T-helper 1 cell (primary cell): ENCODE measurements at places on chromosomes 5 and 9.

GRCh38 chr9:108468364-108468763 is 387.4 kb downstream of the ACTL7B start:
- DNase-seq, result no peak

DNA sequence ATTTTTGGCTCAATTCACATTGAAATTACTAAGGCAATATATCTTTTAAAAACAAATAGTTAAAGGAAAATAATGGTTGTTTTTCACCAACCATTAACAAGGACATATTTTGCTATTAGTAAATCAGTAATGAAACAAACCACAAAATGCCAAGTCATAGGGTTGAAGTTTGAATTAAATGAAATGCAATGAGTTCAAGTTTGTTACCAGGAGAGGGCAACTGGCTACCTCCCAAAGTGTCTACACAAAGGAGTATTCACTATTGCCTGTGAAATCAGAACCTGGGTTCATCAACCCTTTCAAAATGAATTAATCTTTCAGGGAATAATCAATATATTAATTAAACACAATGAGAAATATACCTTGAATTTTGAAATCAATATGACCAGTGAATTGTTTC is 138.4 kb upstream of the DMRTA1 start:
- DNase-seq, result no peak

DNA sequence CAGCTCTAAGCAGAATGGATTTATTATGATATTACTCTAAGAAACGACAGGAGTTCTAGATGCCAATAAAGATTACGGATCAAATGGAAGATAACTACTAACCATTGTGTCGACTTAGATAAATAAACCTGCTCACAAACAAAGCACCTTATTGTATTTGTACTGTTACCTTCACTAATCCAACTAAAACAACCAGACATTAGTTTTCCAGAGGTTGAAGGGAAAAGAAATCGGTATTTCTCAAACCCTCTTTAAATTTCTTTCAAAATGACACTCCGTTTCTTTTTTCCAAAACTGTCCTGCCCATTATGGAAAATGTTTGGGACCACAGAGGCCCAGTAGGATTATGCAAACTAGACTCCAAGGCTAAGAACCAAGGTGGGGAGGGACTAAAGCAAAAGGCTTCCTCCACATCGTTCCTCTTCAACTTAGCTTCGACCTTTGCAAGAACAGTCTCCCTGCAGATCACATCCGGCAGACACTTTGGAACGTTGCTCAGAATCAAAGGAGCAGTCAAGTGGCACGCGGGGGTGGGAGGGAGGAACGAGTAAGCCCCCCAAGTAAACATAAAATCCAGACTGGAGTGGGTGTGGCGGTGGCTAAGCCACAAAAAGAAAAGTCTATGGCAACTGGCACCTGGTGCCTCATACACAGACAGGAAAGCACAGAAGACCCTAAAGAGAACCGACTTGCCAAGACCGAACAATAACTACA is 2.7 kb downstream of the MLLT3 start:
- DNase-seq, result no peak

GRCh38 chr9:133677126-133678010 is 41.2 kb downstream of the DBH start:
- DNase-seq, result no peak

DNA sequence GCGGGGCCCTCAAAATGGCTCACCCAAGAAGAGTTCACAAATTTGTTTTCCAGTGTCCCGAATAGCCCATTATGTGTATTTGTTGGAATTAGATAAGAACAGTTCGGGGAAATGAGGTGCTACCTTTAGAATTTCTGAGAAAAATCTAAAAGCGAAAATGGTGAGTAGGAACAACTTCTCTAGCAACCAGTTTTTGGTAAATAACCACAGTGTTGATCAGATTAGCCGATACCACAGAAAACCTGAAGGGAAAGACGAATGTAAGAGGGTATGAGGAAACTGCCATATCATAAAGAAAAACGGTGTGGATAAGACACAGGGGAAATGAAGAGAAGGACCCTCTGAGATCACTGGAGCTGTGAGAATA is 31.0 kb downstream of the ADAM19 start:
- no peak for DNase-seq
